Ammon's horn (tissue), 1 donor: ENCODE measurements at places on chromosomes 5 and 9.

DNA sequence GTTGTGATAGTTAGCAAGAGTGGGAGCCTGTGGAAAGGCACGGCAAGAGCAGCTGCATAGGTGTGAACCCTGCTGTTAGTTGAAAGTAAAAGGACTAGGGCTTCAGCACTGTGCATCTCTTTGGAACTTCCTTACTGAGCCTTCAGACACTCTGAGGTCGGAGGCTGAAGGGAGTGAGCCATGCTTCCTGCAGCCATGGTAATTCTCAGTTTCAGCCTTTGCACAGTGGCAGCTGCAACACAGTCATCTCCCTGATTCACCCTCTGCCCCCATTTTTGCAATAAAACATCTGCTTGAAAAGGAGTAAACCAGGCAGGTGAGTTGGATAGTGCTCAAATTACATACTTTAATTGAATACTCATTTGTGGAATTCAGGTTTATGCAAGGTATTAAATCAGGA, 6.5 kb upstream of the TLE4 start:
- no peak for DNase-seq

DNA sequence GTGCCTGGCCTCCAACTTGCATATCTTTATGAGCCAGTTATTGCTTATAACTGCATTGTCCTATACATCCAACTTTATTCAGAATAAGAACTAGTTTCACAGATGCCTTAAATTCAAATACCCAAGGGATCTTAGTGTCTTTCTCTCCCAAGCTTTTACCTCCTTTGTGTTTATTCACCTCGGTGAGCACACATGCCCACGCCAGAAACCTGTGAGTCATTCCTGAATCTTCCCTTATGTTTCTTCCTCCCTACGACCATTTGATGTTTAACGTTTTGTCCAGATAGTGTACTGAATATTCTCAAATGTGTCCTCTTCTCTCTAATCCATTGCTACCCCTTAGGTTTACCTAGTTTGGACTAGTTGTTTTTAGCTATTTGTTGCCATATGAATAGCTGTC, 55.5 kb upstream of the MEGF10 start:
- no peak for DNase-seq

DNA sequence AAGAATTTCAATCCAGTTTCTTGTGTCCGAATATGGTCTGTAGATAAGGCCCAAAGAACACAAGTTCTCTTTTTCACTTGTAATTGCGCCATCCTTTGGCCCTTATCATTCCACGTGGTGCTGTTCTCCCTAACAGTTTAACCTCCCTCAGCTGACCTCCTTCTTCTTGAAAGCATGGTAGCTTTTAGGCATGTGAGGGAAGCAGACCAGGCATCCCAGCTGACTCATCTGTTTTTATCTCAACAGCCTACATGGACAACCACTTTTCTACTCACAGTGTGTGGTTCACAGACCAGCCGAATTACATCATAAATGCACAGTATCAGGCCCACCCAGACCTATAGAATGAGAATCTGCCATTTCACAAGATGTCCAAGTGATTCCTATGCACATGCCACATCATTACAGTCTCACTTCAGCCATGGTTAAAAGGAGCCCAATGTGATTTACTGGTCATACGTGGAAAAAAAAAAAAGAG, 26.9 kb upstream of the PLIN2 start:
- peak; percentile 31 for DNase-seq

- DNase-seq, result no peak
These were observed 50.9 kb downstream of the ANXA2R start for GRCh38 chr5:42989190-42989589.

DNA sequence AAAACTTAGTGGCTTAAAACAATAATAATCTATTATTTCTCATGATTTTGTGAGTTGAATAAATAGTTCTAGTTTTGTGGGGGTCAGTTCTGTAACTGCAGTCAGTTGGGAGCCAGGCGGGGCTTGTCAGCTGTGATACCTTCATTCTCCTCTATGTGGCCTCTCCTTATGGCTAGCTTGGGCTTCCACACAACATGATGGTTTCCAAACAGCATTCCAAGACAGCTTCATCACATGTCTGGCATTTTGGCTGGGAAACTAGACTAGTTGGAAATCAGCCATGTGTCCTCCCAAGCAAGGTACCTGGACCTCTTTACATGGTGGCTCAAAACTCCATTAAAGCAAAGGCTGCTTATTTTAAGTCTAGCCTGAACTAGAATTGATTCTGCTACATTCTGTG, 61.4 kb upstream of the RANBP3L start:
- no peak for DNase-seq

DNA sequence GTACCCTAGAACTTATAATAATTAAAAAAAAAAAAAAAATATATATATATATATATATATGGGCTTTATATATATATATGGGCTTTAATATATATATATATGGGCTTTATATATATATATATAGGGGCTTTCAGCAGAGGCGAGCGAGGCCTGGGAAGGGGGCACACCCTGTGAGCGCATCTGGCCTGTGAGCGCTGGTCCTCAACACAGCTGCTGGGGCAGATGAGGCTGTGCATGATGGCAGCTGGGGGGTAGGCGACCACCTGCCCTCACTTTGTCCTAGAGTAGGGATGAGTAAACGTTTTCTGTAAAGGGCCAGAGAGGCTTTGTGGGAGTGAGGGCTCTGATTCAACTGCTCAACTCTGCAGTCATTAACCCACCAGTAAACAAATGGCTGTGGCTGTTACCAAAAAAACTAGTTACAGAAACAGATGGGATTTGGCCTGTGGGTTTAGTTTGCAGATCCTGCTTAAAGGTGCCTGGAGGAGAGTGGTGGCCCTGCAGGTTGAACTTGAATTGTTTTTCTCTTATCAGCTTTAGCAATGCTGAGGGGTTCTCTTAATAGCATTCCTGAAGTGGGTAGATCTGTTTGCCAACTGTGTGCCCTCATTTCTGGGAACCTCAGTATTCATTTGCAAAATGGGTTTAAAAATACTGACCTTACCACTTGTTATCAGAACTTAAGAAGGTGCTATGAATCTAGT, 88.1 kb upstream of the EPB41L4B start:
- no peak for DNase-seq

GRCh38 chr5:36442796-36443195, 141.1 kb upstream of the RANBP3L start:
- no peak for DNase-seq

- DNase-seq, result no peak
These were observed 128.0 kb upstream of the EPB41L4A start for GRCh38 chr5:112546946-112547592.

- no peak for DNase-seq
These were observed 52.5 kb downstream of the OTULIN start for GRCh38 chr5:14716755-14717752.

- peak; percentile 73 for DNase-seq
These were observed 75.1 kb downstream of the ALDH7A1 start for GRCh38 chr5:126519637-126520592.

DNA sequence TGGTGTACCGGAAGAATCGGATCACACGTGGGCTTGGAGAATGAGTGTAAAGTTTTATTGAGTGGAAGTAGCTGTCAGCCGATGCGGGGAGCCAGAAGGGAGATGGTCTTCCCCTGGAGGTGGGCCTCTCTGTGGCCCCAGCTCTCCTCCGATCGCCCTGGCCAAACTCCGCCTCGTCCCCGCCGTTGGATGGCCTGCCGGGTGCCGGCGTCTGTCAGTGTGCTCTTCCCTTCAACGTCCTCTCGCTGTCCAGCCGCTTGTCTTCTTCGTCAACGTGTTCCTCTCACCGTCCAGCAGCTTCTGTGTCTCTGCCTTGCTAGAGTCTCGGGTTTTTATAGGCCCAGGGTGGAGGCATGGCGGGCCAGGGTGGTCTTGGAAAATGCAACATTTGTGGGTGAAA, 27.6 kb upstream of the TMEM215 start:
- DNase-seq, result no peak

DNA sequence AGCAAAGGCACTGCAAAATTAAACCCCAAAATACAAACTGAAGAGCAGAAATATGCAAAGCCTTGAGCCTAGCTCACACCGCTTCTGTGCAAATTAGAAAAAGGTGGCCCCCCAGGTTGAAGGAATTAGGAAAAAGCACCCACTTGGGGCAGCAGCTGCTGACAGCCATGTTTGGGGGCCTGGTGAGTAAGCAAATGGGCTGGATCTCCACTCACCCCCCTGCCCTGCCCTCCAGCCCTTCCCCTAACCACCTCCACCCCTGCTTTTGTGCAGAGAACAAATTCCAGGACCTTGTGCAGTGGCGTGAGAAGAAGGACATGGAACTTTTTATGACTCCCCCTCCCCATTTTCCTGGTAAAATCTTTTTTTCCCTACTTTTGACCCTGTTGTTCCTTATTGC, 92.0 kb upstream of the DNAH5 start:
- DNase-seq, result no peak

DNA sequence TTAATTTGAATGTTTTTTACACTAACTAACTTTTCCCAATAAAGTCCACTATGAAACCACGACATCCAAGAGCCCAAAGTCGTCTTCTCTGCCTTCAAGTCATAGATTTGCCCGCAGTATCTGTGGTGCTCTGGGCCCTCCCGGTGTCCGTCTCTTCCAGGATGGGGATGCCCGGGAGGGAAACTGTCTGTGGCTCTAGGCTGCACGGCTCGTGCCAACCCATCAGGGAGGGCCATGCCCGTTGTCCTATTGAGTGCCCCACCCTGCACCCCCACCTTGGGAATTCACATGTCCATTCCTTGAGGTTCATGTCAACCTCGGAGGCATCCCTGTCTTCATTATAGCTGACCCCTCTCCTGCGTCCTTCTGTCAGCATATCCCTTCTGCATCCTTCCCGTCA, 59.8 kb upstream of the LRRTM2 start:
- DNase-seq, result no peak

GRCh38 chr9:109369285-109369684, 48.4 kb upstream of the EPB41L4B start:
- no peak for DNase-seq

DNA sequence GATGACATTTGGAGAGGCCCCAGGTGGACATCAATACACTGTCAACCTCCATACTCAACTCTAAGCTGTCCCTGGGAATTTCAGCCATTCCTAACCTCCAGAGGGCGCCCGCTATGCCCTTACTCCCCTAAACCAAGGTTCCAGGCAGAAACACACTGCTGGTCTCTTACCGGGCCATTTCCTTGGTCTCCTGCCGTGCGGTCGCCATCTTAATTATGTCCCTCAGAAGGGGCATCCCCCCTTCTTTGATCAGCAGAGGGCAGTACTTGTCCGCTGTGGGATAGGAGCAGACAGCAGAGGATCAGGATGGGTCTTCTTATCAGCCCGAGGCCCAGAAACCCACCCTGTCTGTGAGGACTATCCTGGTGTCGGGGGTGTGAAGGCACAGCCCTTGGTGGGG, 9.3 kb upstream of the ZDHHC12 start:
- DNase-seq, result peak; percentile 71

- DNase-seq, result no peak
These were observed 67.3 kb downstream of the SNX30 start for GRCh38 chr9:112817860-112818203.

DNA sequence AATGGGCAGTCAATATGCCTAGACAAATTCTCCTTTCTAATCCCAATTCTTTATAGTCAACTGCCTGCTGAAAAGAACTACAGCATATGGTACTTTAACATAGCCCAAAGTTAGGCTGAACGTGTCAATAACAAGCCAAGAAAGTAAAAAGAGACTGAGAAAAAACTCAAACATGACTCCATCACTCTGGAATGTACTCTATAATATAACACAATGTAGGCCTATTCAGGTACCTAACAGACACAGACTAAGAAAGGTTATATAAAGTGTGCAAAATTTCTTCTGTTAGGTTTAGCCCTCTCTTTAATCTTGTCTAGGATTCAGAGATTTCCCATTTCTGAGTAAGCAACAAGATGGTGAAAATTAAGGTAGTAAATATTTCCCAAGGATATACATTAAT, 209.7 kb upstream of the PRR16 start:
- no peak for DNase-seq

GRCh38 chr5:150562832-150563231, 54.9 kb downstream of the NDST1 start:
- no peak for DNase-seq

DNA sequence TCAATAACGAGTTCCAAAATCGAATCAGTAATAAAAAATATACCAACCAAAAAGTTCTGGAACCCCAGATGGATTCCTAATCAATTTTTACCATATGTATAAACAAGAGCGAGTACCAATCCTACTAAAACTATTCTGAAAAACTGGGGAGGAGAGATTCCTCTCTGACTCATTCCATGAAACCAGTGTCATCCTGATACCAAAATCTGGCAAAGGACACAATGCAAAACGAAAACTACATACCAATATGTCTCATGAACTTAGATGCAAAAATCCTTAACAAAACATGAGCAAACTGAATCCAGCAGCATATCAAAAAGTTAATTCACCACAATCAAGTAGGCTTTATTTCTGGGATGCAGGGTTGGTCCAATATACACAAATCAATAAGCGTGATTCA, 30.5 kb upstream of the MACIR start:
- no peak for DNase-seq

- no peak for DNase-seq
These were observed 14.5 kb upstream of the COL27A1 start for GRCh38 chr9:114140850-114141249.

- DNase-seq, result no peak
These were observed 176.7 kb downstream of the PRR16 start for GRCh38 chr5:120640778-120641177.

DNA sequence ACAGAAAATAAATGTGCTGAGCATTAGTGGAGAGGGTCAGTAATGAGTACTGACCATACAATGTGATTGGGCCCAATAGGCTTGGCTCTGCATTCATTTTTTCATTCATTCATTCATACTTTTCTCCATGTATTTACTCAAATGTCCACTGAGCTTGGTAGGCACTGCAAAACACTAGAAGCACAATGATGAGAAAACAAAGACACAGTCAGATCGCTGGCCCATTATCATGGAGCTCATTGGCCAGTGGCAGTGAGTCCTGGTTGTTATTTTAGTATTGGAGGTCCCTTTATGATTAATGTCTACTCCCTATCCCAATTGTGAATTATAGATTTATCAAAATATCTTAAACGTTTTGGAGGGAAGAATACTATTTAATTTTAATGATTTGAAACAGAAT, 1079.7 kb upstream of the DMAC1 start:
- DNase-seq, result no peak

GRCh38 chr9:114856215-114856941, 50.5 kb upstream of the TNFSF15 start:
- no peak for DNase-seq

DNA sequence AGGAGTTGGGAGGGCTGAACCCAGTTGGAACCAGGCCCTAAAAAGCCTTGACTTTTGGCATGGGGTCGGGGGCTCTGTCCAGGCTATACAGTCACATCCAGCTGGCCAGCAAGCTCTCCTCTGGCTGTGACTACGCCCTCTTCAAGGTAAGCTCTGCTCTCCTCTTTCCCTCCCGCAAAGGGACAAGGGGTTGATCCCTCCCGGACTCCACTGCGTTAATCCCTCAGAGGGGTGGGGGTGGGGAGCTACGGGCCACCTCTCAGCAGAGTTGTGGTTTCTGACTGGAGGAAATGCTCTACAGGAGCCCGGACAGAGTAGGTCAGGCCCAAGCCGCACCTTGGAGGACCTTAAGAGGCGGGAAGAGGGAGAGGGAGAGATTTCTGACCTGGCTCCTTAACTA, 3.0 kb upstream of the TSPAN17 start:
- DNase-seq, result no peak
